GM19239 (cell line): ENCODE measurements at places on chromosomes 5 and 9.

- no peak for DNase-seq
Observed at GRCh38 chr9:74255489-74255984, 241.6 kb upstream of the RORB start.

- no peak for DNase-seq
Observed at GRCh38 chr9:68726489-68726888, 21.4 kb downstream of the PIP5K1B start.

- DNase-seq = no peak
Observed at GRCh38 chr9:124622882-124623281, 115.7 kb upstream of the NR5A1 start.

DNA sequence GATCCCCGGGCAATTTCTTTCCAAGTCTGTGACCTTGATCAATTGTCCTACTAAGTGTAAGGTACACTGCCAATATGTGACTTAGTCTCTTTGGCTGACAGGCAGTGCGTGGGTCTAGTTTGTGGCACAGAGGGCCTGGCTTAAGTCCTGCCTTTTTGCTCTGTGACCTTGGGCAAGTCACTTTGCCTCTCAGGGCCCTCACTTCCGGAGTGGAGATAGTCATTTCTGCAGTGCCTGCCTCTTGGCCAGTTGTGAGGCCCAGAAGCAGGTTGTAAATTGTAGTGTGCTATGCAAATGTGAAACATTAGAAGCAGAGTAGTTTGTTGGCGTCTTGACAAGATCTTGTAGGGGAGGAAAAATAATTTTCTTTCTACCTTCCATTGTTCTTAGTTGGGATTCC, 39.0 kb downstream of the KIF4B start:
- no peak for DNase-seq

DNA sequence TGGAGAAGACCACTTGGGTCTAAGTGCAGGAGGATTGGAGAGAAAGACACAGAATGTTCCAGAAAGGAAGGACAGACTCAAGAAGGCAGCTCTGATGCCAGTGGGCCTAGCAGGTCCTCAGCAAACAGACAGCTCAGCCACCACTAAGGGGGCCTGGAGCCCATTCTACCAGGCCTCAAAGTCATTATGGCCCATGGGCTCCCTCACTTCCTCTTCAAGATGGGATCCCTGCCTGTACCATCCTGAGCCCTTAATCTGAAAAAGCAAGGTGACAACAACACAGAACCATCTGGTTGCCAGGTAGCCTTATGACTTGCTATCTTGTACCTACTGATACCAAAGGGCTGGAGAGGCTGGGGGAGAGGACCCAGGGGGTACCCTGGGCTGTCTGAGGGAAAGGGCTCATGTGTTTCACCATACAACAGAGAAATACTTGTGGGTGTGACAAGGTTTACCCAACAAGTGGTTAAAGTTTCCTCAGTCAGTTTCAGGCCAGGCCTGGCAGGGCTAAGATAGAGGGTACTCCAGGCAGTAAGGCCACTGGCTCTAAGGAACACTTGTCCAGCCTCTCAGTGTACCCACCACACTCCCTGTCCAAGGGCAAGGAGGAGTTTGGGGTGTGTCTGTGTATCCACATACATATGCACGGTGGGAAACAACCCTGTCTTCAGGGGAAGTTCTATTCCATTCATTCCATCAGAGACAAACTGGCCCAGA, 30.7 kb downstream of the TCF7 start:
- no peak for DNase-seq

DNA sequence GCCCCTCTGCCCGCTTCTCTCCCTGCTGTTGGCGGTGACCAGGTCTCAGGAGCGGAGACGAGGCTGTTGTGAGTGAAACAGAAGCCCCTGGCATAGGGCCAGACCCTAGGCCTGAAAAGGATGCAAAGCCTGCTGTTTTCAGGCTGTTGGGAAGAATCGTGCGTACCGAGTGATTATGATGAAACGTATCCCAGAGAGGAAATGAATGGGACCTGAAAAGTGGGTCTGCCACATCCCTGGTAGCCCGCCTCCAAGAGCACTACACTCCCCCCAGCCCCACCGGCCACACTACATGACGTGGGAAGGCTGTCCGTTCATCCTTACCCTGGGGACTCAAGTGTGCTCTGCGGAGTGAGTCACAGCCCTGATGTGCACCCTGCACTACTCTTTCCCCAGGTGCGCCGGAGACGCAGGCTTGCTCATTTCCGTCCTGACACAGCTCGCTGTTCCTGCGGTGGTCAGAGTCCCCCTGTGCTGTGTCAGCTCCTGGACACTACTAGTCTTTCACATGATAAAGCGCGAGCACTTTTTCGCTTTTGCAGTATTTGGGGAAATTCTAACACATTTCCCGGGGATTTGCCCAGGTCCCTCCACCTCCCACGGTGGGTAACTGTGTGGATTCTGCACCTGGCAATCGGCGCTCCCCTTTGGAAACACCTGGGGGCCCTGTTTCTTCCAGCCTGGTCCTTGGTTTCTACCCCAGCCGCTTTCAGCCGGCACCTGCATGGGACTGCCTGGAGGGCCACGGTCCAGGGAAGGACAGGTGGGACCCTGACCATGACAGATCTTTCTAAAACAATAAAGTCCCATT, 91.5 kb downstream of the ANKRD33B start:
- DNase-seq = no peak

GRCh38 chr5:174524351-174524750, 200.0 kb upstream of the MSX2 start:
- no peak for DNase-seq

GRCh38 chr5:69414885-69415583, at the start of gene MARVELD2:
TSS of gene MARVELD2 (plus strand) at chr5:69415116. CDS start at chr5:69419386, 4,270 bp downstream.
- DNase-seq = peak; percentile 31

GRCh38 chr5:93532370-93532769, 48.6 kb downstream of the NR2F1-AS1 start:
- DNase-seq = no peak

- no peak for DNase-seq
Observed at GRCh38 chr5:108382784-108383330, 959 bp upstream of the FBXL17 start.

GRCh38 chr5:163612358-163613149, 107.1 kb downstream of the MAT2B start:
- no peak for DNase-seq

DNA sequence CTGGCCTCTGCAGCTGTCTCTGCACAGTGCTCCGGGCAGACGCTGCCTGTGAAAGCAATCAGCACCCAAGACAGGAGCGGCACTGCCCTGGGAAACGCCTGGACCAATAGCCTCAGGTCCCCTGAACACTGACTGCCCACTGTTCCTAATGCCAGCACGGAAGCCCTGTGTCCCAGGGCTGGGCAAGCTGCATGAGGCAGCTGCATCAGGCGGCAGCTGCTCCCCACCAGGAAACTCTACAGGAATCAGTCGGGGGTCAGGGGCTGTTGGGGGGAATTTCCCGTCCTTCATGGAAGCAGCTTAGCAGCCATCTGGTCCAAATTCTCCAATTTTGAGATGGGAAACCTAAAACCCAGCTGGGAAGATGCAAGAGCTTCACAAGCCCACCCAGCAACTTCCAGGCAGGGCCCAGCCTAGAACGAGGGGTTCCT, 118.6 kb downstream of the VAV2 start:
- no peak for DNase-seq

DNA sequence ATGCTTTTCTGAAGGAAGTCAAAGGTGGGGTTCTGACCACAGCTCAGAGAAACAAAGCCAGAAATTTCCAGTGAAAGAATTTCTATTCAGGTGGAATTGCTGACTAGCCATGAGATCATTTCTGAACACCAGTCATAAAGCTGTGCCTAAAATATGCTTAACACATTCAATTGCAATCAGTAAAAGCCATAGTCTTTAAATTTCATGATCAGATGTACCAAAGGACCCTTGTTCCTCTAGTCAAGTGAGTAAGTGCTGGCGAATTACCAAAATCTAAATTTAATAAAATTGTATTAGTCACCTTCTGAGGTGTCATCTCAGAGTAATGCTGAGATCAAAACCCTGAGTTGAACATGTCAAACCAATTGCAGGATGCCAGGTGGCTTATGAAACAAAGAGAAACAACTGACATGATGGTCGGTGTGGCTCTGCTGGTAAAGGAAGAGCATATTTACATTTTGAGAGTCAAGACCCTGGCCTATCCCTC, 334.2 kb upstream of the CCNH start:
- DNase-seq = no peak

DNA sequence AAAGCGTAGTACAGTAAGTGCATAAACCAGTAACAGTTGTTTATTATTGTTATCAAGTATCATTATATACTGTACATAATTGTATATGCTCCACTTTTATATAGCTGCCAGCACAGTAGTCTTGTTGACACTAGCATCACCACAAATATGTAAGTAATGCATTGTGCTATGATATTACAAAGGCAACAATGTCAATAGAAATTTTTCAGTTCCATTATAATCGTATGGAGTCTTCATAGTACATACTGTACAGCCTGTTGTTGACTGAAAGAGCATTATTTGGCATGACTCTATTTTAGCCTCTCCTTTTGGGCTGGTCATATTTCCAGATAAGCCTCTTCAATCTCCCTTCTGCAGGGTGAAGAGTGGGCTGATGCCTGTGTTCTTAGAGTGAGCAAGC, 40.4 kb downstream of the CFAP95 start:
- no peak for DNase-seq

- no peak for DNase-seq
Observed at GRCh38 chr9:137266585-137267453, 10.7 kb upstream of the TOR4A start.

DNA sequence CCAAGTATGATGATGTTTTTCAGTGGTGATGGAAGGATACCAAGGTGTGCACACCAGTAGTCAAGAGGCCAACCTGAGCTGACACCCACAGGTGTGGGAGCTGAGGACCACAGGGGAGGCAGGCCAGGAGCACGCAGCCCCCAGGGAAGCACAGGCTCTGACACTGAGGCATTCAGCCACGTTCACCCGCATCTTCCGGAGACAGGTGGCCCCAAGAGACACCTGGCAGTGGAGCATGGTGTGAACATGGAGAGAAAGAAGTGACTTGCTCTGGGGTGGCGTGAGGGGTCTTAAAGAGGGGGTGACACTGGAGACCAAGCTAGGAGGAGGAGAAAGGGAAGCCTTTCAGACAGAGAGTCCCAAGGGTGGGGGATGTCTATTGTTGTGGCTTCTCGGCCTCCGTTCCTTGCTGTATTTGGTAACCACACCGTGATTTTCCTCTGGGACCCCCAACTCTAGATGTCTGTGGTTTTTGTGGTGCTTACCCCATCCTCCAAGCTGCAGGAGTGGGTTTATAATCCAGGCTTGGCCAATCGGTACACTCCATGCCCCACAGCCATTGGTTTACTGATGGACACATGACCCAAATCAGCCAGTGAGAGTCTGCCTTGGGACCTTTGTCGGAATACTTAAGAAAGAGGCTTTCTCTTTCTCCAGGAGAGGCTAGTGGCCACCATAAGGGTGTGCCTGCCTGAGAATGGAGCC, 84.6 kb downstream of the HRH2 start:
- DNase-seq = no peak

DNA sequence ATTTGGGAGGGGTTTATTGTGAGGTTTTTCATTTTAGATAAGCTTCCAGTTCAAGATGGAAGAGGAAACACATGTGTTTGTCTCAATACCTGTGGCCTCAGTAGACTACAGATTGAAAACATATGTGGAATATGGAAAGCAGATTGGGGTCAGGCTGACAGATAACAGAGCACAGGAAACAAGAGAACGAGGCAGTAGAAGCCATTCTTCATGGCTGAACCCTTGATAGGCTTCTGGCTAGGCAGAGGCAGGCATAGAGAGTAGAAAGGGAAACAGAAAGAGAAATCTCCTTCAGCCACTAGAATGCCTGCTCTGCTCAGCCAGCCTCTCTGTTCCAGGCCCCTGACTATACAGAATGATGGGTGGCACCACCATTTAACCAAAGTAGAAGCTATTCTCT, 152.5 kb downstream of the MUSK start:
- DNase-seq = no peak

DNA sequence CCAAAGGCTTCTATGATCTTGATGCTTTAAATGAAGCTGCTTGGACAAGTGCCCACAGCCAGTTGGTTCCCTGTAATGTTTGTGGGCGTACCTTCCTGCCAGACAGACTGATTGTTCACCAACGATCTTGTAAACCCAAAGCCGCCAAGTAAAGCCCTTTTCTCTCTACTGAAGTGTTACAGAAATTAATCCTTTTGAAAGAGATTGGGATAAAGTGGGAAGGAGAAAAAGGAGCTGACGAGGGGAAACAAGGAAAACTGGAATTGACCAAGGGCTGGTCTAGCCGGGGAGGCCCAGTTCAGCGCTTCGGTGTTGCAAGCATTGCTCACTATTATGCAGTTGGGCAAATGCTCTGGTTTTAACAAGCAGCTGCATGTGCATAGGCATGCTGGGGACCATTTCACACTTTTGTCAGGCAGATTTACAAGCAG, 53.2 kb downstream of the ZNF474 start:
- no peak for DNase-seq

DNA sequence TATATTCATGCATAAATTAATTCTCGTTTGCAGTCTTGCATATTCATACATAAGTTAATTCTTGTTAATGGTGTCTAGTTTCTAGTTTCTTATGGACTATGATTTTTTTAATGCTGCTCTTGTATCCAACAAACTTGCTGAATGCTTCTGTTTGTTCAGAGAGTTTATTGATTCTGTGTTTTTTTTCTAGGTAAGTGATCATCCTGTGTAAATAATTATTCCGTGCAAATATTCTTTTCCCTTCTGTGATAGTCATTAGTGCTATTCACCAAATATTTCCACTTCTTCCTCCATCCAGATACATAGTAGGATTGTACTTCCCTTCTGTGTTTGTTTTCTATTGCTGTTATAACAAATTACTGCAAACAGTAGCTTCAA, 35.8 kb upstream of the SHISAL2B start:
- DNase-seq = no peak

- no peak for DNase-seq
Observed at GRCh38 chr5:87777877-87778276, 365.1 kb upstream of the CCNH start.

DNA sequence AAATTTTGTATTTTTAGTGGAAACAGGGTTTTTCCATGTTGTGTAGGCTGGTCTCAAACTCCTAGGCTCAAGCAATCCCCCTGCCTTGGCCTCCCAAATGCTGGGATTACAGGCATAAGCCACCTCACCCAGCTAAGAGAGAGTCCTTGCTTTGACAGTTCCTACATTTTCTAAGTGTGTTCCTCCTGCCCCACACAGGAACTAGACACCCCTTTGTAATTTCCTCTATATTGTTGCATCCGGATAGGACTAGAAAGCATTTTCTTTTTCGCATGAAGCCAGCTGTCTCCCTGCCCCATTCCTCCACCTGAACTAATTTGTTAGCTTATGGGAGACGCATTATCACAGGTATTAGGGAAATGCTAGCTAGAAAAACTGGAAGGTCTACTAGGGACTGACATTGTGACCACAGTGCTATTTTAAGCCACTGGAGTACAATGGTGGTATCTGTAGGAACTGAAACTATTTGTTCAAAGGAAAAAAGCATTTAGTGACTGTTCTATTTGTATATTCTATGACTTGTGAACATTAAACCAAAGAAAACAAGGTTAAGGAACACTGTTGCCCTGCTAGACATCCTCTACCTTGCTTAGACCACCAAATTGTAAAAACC, 214.1 kb downstream of the SMARCA2 start:
- DNase-seq = no peak

GRCh38 chr5:171323806-171324632, 15.0 kb downstream of the TLX3 start:
- no peak for DNase-seq

- no peak for DNase-seq
Observed at GRCh38 chr5:39624268-39624886, 199.6 kb upstream of the DAB2 start.
